ENCODE measurements at places on chromosomes 13 and 19. TPM values are rescaled to one million over a fixed set of nuclear protein-coding genes. Genes with fewer than 3 reads are reported as not detected.

GRCh38 chr13:110339975-110340550 lies 33.0 kb downstream of the COL4A2 start:
- DNase-seq = no peak

DNA sequence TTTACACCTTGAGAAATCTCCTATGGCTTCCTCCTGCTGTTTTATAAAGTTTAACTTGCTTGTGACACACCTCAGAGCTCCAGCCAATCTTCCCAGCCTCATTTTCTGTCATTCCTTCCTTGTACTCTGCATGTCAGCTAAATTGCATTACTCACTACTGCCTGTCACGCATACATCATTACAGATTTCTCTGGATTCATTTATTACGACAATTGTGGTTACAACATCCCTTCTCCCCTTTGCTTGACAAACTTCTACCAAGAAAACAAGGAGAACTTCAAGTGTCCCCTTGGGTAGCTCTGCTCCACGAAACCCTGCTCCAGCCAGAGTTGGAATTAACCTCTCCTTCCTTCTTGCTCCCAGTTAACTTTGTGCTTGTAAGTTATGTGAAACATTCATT lies 22.0 kb upstream of the GPR18 start:
- DNase-seq = no peak

DNA sequence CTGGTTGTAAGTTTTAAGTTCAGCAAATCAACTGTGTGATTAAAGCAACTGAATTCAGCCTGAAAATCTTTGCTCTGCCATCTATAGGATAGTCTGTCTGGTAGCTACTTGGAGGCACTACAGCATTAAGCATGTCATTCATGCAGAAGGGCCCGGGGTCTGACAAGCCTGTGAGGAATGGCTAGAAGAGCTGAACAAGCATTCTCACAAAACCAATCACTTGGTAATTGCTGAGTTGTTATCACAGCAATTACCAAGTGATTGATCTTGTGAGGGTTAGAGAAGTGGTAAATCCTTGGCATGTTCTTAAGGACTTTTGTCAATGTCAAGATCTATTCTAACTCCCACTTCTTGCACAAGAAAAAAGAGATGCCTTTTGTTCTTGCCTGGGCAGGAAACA lies 356.1 kb downstream of the FGF14 start:
- DNase-seq = no peak

GRCh38 chr13:31870511-31870910 lies 131.2 kb downstream of the RXFP2 start:
- DNase-seq = no peak

- DNase-seq = no peak
Observed at GRCh38 chr13:113996081-113996911, 22.4 kb upstream of the C13orf46 start.

- DNase-seq = no peak
Observed at GRCh38 chr19:17866964-17867486, 4.7 kb upstream of the SLC5A5 start.

GRCh38 chr19:27860309-27860934 lies 1352.5 kb downstream of the UQCRFS1 start:
- no peak for DNase-seq

GRCh38 chr19:19591133-19591825 lies 27.2 kb downstream of the PBX4 start:
- no peak for DNase-seq

- peak; percentile 74 for DNase-seq
Observed at GRCh38 chr19:47609906-47610894, 1.3 kb downstream of the BICRA start.

- no peak for DNase-seq
Observed at GRCh38 chr19:2303211-2303798, 4.6 kb downstream of the LINGO3 start.

DNA sequence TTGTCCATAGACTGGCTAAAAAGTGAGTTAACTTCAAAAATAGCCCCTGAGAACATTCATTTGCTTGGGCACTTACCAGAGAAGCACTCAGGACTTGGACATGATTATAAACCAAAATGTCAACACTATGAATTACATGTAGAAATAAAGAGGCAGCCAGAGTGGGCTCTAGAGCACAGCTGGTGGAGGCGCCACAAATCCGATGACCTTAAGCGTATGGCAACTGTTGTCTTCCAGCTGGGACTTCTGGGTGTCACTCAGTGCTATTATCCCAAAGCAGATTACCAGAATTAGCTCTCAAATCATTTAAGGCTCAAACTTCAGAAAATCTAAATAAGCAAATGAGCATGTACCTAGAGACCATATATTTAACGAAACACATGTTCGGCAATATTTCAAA lies 1255.5 kb upstream of the SLC10A2 start:
- DNase-seq = no peak

- no peak for DNase-seq
Observed at GRCh38 chr13:23923031-23923430, 25.7 kb upstream of the C1QTNF9B start.

- no peak for DNase-seq
Observed at GRCh38 chr13:103007427-103007762, 58.8 kb downstream of the SLC10A2 start.

FBXL12 gene
- 39.9 TPM for total RNA-seq

CEACAM8 gene
- not detected for total RNA-seq

LRRC63 gene
- total RNA-seq = not detected

KIR3DL2 gene
- total RNA-seq = not detected

TRMT1 gene
- 42.6 TPM for total RNA-seq

KDELR1 gene
- 381 TPM for total RNA-seq

HNRNPA1L2 gene
- 9.1 TPM for total RNA-seq

Measured in Caco-2 (cell line).